ENCODE measurements at places on chromosomes 6 and 20.
A peak's percentile ranks its signal among the peaks of the same experiment; 100 is the strongest.

DNA sequence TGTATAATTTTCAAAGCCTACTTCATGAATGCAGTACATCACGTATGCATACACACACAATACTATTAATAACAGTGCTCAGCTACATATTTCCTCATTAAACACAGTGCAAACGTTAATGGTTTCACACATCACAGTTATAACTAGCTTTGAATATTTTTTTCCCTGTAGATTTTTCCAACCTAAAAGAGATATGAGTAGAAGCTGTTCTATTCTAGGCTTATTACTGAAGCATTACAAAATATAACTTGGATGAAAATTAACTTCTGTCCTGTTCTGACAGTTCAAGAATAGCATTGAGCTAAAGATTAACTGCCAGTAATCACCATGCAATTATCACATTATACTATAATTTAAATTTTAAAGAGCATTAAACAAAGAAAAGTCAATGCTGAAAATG is 6.2 kb downstream of the LMBRD1 start:
- DNase-seq, result no peak

DNA sequence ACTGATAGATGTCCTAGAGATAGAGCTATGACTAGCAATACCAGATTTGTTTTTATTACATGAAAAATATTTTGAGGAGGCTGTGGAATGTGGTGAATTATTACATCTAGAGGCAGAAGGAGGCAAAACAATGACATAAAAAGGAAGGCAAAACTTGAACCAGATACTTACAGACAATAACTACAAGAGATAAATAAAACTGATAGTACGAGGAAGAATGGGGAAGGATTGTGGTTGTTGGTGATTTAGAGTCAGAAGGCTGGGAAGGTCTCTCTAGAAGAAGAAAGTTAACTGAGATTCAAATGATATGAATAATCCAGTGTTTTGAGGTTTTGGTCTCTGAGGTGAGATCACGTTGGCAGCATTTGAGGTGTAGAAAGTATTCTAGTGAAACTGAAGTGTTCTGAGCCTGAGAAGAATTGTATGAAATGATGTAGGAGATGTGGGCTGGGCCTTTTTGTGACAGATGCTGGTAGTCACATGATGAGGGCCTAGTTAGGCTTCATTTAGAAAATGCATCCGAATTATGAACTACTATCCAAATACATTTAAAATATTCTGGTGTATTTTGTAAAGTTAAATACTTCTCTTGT is 589.1 kb downstream of the EYS start:
- DNase-seq, result no peak

DNA sequence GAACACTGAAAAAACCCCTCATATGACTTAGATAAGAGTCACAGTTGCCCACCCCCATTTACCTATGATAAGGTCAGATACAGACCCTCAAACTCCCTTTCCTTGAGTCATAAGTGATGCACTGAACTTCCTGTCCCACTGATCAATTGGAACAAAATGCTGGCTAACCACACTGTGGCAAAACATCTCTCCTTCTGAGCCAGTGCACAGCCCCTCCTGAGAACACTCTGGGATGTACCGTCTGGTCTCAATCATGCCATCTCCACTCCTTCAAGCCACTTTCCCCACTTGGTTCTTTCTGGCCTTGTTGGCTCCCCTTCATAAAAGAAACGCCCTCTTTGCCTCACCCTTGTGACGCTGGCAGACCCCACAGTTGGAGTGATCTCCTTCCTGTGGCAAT is 42.6 kb upstream of the NXT1 start:
- no peak for DNase-seq

GRCh38 chr6:105753207-105753606 is 332.9 kb upstream of the PRDM1 start:
- DNase-seq, result peak; percentile 37

GRCh38 chr20:58706150-58706892 is 13.7 kb downstream of the NPEPL1 start:
- DNase-seq, result no peak

- DNase-seq, result no peak
Observed at GRCh38 chr6:26520237-26520849, 17.8 kb upstream of the HMGN4 start.

DNA sequence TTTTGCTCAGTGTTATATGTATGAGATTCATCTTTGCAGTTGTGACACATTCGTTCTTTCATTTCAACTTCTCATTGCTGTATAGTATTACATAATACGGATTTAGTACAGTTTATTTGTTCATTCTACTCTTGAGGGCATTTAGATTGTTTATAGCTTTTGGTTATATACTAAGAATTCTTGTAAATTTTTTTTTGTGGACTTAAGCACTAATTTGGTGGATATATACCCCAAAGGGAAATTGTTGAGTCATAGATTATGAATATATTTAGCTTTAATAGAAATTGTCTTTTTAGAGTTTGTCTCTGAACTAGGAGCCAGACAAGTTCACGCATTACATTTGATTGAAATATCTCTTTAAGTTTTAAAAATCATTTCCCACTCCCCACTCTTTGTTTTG is 79.6 kb downstream of the DNAH8 start:
- no peak for DNase-seq

DNA sequence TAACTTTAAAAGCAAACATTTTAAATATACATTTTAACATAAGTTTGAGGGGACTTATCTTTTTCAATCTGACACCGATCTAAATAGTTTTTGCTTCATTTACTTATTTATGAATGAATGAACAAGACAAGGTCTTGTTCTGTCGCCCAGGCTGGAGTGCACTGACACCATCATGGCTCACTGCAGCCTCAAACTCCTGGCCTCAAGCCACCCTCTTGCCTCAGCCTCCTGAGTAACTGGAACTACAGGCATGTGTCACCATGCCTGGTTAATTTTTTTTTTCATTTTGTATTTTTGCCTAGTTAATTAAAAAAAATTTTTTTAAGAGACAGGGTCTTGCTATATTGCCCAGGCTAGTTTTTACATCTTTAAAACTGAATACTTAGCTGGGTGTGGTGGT is 25.4 kb downstream of the FBXO9 start:
- no peak for DNase-seq

GRCh38 chr20:63319164-63320040 is 26.4 kb downstream of the COL20A1 start:
- no peak for DNase-seq

GRCh38 chr6:47048638-47049037 is 6.5 kb upstream of the ADGRF1 start:
- no peak for DNase-seq

GRCh38 chr20:45020236-45020886 is 54.0 kb downstream of the STK4 start:
- DNase-seq, result no peak

GRCh38 chr6:31901415-31901952 is 402 bp downstream of the ZBTB12 start:
- DNase-seq, result no peak

- no peak for DNase-seq
Observed at GRCh38 chr6:168049277-168049676, 29.7 kb downstream of the FRMD1 start.

DNA sequence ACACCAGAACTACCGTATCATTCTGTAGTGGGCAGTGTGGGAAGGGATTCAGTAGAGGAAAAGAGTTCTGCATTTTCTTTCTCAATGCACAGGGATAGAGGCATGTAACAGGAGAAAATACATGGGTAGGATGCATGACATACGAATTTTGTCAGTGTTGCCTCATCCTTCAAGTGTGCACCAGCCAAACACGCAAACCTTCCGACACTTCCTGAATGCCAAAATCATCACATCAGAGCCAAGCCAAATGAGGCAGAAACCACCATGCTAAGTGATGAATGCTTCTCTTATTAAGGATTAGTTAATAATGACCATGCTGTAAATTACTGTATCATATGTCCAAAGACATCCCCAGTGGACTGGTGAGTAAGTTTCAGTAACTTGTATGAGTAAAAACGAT is 27.3 kb downstream of the RAMACL start:
- no peak for DNase-seq

GRCh38 chr20:14336686-14337085 is 726 bp downstream of the FLRT3 start:
- DNase-seq, result no peak

- no peak for DNase-seq
Observed at GRCh38 chr20:38372806-38373205, 26.5 kb downstream of the LBP start.

DNA sequence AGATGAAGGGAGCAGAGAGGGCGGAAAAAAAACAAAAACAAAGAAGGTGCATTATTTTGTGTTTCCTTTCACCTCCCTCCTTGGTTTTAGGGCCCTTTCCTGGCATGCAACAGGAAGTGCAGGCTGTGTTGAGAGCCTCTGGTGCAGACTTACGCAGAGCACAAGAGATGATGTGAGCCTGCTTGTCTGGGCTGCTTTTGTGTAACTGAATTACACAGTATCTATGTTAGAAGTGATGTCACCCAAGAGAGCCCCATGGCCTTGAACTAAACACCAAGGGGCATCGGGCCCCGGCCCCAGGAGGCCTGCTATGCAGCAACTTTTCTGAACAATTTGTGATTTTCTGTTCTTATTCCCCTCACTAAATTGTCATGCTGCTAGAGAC is 25.5 kb downstream of the GNAS start:
- DNase-seq, result no peak

DNA sequence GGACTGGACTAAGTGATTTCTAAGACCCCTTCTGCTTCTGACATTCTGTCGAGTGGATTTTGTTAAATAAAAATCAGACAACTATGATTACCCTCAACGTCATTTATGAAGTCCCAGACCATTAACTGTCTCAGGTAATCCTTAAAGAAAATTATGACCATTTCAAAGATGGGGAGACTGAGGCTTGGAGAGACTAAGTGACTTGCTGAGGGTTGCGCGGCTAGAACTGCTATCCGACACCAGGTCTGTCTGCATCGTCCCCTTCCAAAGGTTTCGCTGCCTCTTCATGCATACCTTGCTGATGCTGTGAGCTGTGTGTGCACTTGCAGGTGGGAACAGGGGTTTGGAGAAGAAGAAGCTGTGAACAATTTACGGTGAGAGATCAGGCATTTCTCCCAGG is 3.1 kb downstream of the SNPH start:
- DNase-seq, result no peak

GRCh38 chr6:118530942-118531341 is 17.2 kb upstream of the PLN start:
- no peak for DNase-seq

GRCh38 chr20:7113577-7114466 is 346.3 kb downstream of the BMP2 start:
- no peak for DNase-seq

DNA sequence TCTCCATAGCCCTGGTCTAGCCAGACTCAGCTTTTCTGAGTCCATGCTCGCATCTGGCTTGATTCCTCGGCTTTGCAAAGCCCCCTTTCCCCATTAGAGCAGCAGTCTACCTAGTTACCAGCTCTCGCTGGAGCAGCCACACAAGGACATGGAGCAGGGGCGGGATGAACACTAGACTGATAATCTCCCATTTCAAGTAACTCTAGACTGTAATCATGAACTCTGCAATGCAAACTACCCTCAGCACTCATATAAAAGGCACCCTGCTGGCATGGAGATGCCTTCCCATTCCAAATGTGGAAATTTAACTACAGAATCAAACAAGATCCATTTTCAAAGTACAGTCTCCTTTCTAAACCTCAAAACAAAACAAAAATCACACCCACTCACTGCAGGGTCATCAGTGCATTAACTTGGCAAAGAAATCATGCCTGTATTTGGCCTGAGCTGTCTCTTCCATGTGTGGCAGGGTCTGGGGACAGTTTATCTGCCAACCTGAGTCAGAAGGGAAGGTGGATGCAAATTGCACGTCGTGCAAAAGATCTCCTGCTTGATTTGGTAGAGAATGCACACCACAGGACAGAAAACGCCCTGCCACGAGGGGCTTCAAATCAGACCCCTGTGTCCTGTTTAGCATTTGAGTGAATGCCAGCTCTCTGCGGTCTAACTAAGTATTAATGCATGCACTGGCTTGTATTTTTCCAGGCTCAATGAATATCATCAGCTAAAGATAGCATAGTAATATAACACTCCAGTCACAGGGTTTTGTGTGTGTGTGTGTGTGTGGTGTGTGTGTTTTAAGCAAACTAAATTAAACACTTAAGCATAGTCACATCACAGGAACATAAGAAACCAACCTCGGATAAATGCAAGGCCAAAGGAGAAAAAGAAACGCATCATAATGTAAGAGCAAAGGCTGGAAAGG is 85.3 kb downstream of the MYLK4 start:
- no peak for DNase-seq

- no peak for DNase-seq
Observed at GRCh38 chr6:169792306-169793015, 41.0 kb downstream of the ERMARD start.

GRCh38 chr6:135012349-135012748 is 42.3 kb downstream of the HBS1L start:
- no peak for DNase-seq

DNA sequence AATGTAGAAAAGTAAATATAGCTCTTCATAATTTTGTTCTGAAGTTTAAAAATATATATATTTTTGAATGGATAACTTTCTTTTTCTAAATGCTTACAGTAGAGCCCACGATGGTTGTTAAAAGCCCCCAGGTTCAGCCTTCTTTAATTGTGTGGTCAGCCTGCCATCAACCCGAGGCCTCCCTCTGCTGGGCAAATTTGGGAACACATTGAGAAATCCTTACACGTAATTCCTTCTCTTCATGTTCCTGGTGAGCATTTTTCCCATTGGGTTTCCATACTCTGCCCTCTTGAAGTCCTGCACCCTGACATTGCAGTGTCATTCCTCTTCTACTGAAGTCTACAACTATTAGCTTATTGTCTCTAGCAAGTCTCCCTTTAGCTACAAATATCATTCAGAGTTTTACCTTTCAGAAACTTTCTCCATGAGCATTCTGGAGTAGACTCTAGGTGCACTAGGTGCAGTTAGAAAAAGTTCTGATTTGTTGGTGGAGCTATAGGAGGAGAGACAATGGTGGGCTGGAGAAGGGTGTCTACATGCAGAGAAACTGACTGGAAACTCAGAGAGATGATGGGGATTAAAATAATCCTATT is 40.6 kb downstream of the TRIM38 start:
- no peak for DNase-seq

DNA sequence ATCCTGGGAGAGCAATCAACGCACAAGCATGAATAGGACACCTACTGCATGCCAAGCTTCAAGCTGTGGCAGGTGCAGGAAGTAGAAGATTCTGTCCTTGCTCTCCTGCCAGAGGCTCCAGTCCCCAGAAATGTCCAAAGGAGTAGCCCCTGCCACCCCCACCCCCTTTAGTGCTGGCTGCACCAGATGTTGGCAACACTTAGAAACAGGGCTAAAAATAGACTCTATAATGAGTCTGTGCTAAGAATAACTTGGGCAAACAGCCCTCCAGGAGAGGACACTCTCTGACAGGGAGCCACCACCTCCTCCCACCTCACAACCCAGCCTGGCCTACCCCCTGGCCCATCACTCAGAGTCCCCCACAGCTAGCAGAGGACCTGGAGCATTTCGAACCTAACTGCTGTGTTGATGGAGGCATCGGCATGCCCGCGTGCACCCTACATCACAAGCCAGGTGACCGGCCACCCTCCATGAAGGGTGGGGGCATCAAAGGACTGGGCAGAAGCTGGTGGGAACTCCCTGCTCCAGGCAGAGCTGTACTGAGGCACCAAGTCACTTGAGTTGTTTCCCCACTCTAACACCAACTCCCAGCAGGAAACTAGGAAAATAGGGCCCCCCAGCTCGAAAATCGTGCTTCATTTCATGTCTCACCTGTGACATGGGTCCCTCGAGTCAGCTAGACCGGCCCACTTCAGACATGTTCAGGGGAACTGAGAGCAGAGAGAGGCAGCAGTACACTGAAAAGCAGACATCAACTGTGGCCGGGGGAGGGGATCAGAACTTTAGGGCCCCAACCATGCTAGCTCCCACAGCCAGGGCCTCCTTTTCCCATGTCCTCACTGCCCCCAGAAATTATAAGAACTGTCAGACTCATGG is 18.7 kb downstream of the TFEB start:
- DNase-seq, result no peak

Data from NCI-H2107 (cell line).